Stimulated activated CD8-positive, alpha-beta memory T cell treated with anti-CD3 and anti-CD28 coated beads, Interleukin-12 subunit alpha, Interleukin-12 subunit beta, amount 100 ng/mL, for 1 hour (primary cell): ENCODE measurements at places on chromosomes 5 and 9.

- no peak for DNase-seq
These were observed 163.5 kb upstream of the SNX2 start for GRCh38 chr5:122611406-122611805.

GRCh38 chr5:32471784-32472183, 27.2 kb upstream of the ZFR start:
- no peak for DNase-seq

- DNase-seq, result no peak
These were observed 94.0 kb downstream of the RAPGEF6 start for GRCh38 chr5:131541071-131541470.

- no peak for DNase-seq
These were observed 155.3 kb downstream of the GADD45G start for GRCh38 chr9:89760123-89760522.

DNA sequence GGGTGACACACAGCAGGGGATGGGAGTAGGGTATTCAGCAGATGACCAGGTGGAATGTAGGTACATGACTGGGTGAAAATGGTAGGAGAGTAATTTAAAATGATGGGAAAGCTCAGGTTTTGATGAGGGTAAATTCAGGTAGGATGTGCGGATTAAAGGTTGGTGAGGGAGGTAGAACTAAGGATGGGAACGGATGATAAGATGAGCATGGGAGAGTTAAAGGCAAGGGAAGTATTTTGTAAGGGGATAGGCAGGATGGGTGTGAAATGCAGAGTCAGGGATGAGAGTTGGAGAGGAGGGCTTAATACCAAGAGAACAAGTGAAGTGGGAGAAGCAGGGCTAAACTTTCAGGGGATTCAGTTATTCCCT, 1.5 kb downstream of the TLN1 start:
- no peak for DNase-seq

DNA sequence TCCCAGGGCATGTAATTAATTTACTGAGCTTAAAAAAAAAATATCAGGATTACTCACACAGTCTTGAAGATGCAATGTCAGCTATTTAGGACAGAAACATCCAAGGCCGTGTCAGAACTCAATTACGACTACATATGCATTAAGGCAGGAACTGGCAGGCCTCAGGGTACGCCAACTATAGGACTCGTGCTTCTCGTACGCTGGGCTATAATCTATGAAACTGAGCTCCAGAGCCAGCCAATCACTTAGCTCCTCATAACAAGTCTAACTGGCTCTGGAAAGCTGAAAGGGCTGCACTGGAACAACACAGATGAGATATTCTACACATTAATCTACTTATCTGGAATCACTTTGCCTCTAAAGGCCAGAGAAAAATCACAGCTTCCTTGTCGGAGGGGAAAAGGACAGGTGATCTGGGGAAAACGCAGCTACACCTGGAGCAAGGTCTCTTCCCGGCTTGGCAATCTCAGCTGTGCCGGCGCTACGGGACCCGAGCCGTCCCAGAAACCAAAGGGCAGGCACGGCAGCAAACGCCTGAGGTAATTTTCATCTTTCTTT, 212.0 kb downstream of the DEPDC1B start:
- DNase-seq, result no peak

DNA sequence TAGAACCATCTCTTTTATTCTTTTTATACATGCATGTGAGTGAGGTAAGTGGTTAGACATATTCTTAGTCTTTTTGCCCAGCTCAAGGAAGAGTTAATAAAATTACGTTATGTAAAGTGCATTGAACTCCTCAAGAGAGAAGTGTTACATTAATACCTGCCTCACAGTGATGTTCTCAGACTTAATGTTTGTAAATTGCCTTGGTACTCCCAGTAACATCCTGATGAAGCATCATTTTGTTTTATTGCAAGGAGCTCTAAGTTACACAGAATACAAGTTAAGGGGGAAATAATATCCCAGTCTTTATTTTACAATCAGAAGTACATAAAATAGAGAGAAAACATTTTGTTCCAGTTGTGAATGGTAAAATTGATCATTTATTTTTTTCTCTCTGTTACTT, 89.5 kb upstream of the ARRDC3 start:
- DNase-seq, result no peak

- no peak for DNase-seq
These were observed 11.1 kb upstream of the SLCO4C1 start for GRCh38 chr5:102307232-102307631.

- no peak for DNase-seq
These were observed 65.3 kb downstream of the ICE1 start for GRCh38 chr5:5487585-5488360.

GRCh38 chr9:114621975-114622609, 11.0 kb downstream of the TMEM268 start:
- no peak for DNase-seq

- no peak for DNase-seq
These were observed 8.1 kb downstream of the SLC12A7 start for GRCh38 chr5:1103505-1104326.

DNA sequence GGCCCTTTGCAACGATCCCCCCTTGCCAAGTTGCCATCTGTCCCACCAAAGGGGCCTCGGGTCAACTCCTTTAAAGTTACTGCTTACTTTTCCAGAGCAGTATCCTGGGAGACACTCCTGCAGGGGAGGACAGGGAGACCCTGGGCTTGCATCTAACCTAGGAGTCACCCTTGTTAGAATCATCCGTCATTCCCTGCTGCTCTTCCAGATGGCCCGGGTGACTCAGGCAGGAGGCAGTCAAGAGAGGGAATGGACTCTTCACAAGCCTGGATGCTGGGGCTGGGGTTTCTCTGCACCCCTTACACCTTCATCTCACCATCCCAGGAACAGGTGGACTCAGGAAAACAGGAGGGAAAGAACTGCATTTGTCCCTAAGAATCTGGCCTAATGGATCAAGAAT, 175.6 kb downstream of the GABBR2 start:
- DNase-seq, result no peak

GRCh38 chr5:165026971-165027370, 1521.6 kb downstream of the MAT2B start:
- DNase-seq, result no peak

DNA sequence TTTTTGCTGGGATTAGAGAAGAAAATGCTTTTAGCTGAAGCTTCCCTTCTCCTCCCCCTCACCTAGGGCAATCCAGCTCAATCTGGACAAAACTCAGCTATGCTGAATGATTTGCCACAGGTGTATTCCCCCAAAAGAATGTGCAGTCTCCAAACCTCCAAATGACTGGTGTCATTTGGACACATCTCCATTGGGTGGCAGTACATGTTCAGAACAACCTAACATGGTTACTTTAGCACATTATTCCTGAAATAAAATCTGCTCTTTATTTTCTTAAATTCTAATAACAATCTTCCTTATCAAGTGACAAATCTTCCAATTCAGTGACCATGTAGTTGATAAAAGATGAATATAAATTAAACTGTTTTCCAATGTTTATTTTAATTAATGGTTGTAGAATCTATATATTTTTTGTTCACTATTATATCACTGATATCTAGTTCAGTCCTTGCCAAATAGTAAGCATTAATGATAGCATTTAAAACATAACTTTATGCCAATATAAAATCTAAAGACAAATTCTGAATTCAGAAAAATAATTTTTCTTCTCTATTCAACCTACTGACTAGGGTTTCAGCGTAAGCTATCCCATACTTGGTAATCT, 61.3 kb upstream of the MOCS2 start:
- no peak for DNase-seq

GRCh38 chr5:89478851-89479250, 595.9 kb upstream of the MEF2C start:
- DNase-seq, result no peak

GRCh38 chr5:169153405-169153804, 147.5 kb downstream of the SLIT3 start:
- no peak for DNase-seq

DNA sequence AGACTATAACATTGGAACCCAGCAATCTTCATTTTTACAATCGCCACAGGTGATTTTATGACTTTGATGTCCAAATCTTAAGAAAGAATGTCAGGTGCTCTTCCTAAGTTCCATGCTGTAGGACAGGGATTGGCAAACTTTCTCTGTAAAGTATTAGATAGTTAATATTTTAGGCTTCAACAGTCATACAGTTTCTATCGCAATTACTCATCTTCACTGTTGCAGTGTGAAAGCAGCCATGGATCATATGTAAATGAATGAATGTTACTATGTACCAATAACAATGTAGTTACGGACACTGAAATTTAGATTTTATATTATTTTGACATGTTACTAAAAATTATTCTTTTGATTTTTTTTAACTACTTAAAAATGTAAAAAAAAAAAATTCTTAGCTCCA, 169.7 kb downstream of the DTWD2 start:
- no peak for DNase-seq

DNA sequence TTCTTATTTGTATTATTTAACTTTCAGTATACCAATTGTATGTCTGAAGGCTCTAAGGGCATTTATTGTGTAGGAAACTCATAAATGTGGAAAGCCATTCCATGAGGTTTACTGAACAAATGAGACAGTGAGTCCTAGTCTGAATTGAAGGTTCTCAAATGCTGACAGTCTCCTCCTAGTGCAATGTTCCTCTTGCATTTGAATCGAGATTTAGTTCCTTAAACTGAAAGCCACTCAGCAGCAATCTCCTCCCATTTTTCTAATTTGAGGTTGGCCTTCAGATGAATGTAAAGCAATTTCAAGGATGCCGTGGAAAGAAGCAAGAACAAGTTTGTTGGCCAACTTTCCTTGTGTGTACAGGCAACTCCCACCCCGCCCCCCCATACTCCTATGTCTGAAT, 493.2 kb upstream of the KLF4 start:
- DNase-seq, result no peak

- no peak for DNase-seq
These were observed 2.0 kb upstream of the ZNF462 start for GRCh38 chr9:106860721-106861639.

DNA sequence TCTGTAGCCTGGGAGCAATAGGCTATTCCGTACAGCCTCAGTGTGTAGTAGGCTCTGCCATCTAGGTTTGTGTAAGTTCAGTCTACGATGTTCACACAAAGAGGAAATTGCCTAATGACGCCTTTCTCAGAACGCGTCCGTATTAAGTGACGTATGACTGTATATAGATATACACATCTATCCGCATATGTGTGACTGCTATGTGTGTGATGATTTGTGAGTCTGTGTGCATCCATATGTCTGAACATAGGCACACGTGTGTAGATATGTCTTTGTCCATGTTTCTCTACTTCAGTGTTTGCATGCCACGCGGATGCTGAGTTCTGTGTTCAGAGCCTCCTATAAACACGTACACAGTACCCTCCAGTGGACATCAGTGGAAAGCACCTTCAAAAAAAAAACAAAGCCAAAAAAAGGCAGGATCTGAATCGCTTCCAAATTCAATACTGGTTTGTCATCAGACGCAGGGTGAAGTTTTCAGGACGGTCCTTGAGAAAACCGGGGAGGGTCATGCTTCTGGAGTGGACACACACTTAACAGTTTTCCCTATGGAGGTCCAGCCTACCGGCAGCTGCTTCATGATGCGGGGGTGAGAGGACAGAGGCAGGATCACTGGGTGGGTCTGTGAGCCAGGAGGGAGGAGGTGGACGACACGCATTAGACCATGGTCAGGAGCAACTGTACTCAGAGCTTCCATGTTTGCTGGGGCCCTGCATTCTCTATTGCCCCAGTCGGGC, 29.5 kb upstream of the ALDH1B1 start:
- no peak for DNase-seq

DNA sequence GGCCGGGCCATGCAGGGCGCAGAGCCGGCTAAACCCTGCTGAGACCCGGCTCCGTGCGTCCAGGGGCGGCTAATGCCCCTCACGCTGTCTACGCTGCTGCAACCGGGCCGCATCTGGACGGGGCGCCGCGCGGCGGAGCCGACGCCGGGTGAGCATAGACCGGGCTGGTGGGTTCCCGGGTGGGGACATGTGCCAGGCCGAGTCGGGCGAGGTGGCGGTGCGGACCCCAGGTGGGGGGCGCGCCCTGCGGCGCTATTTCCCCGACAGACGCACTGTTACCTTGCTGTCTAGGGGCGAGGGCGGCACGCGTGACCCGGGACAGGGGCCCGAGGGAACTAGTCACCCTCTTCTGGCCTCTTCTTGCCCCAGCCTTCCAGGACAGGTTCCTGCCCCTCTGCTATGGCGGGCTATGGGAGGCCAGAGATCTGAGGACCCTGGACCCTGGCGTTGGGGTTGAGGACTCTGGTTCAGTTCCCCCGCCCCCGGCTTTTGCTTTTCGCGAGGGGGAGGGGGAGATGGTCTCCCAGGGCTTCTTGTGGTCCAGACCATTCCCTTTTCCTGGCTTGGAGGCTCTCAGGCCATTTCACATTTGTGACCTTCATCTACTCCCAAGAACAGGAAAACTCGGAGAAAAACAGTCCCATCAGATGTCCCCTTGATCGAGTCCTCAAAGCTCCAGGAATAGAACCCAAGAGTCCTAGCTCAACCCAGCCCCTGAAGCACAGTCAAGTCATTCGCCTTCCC, 536 bp downstream of the SLC27A4 start:
- DNase-seq, result no peak

GRCh38 chr9:20783057-20784038, 99.3 kb downstream of the FOCAD start:
- DNase-seq, result no peak

DNA sequence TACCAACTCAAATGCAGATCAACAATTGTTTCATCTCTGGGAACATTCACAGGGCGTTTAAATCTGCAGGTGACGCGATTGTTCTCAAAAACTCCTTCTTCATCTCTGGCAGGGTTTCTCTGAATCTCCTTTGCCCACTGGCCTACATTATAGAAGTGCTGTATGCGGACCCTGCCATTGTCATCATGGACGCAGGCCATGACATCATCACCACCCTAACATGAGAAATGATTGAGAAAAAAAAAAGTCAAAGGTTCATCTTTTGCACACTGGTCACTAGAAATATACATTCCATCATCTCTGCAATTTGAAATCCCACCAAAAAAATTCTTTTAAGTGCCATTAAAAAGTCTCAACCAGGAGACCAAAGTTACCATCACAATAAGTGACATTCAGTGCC, 21.6 kb upstream of the TMEM245 start:
- no peak for DNase-seq

GRCh38 chr9:82721593-82721992, 341.3 kb downstream of the RASEF start:
- no peak for DNase-seq

- DNase-seq, result no peak
These were observed 1576.5 kb downstream of the EFNA5 start for GRCh38 chr5:106094204-106094607.
